ENCODE measurements at places on chromosomes 5 and 9.

- DNase-seq: no peak
These were observed at the start of gene PCDHB3 for GRCh38 chr5:141100243-141100805. Gene PCDHB3 (plus strand): TSS chr5:141100473. CDS start chr5:141100650, 177 bp downstream.

DNA sequence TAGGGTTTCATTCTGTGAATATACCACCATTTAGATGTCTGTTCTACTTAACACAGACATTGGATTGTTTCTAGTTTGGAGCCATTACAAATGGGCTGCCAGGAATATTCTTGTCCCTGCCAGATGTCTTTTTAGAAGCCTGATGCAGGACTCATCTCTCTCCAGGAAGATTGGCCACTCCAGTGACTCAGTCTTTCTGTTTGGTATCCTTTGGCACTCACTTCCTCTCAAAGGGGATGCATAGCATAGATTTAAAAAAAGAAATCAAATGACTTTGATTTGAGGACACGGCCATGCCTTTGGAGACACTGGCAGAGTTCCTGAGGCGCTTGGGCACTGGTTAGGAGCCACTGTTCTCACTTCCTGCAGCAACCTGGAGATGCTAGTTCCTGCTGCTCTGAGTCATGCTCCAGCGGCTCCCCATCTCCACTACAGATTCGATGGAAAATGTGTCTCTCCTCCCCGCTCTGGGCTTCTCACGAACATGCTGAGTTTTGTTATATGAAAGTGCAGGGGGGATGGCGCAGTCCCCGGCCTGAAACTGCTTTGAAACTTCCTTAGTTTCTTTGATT lies 3.5 kb upstream of the ZNF366 start:
- no peak for DNase-seq

DNA sequence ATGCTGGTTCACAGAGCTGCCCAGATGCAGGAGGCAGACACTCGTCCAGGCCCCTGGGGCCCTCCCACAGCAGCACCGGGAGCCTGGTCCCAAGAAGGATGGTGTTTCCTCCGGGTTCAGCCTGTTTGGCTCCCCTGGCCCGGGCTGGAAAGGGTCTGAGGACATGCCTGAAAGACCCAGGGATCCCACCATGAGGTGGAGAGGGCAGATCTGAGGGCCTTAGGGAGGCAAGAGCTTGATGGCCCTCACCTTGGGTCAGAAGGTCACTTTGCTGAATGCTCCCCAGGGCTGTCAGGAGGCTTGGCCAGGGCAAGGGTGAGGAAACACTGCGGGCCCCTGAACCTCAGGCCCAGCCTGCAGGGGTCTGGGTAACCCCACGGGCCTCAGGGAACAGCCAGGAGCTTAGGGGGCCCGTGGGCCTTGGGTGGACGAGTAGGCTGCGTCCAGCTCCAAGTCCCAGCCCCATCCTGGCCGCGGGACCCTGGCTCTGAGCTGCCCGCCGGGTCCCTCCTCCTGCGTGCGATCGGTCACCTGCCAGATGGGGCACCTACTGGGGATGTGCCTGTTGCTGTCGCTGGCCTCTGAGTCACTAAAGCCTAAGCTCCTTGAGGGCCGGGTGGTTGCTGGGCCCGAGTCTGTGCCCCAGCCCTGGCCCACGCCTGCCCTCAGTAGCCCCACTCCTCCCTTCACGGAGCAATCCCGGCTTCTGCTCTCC lies 106.2 kb downstream of the ZNF354C start:
- no peak for DNase-seq

DNA sequence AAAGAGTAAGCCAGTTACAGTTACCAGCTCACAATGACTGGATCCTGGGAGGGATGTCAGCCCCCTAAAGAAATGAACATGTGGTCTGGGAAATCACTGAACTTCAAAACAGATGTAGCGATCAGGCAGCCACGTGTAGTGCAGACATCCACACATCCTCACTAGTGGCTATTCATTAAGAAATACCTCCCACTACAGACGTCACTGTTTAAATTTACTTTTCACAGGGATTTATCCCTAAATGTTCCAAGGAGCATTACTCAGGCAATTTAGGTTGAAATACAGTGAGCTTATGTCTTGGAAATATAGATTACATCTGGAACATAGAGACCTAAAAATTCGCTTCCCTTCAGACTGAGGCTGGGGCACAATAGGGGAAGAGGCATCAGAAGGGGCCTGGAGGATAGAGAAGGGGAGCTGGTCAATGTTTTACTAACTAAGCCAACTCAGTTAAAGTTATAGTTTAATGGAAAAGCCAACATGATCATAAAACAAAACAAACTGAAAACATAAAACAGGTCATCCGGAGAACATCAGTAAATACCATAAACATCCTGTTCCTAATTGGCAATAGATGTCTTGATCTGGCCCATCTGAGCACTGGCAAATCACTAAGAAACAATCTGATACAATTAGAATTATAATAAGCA lies 92.3 kb downstream of the FANCC start:
- DNase-seq: no peak

- no peak for DNase-seq
These were observed 108.5 kb upstream of the MAP1B start for GRCh38 chr5:71998746-71999145.

DNA sequence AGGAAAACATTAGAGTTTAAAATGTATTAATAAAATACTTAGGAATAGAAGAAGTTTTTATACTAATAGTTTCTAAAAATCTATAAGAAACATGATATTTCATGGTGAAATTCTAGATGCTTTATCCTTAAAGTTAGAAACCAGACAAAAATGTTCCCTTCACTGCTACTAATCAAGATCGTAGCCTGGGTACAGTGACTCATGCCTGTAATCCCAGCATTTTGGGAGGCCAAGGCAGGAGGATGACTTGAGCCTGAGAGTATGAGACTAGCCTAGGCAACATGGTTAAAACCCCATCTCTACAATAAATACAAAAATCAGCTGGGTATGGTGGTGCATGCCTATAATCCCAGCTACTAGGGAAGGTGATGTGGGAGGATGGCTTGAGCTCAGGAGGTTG lies 30.4 kb upstream of the KLF9 start:
- no peak for DNase-seq

DNA sequence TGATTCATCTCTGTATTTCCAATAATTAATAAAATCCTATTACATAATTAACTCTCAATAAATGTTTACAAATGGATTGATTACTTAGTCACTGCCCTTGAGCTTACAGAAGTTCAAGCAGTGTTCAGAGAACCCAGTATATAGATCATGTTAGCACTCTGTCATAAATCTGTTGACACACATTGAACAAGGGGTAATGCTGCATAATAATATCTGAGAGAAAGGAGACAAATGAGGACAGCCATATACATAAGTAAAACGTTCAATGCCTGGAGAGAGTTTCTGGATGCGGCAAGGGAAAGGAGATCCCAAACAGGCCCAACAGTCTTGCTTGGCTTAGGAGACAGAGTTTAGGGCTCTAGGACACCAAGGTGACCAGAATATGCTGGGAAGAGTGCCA lies 270.2 kb downstream of the FBXL17 start:
- DNase-seq: no peak

GRCh38 chr5:4735261-4735660 lies 404.9 kb upstream of the ADAMTS16 start:
- DNase-seq: no peak

GRCh38 chr5:58330781-58331180 lies 129.1 kb downstream of the PLK2 start:
- DNase-seq: no peak

GRCh38 chr5:135511761-135512575 lies 23.8 kb downstream of the NEUROG1 start:
- DNase-seq: no peak

DNA sequence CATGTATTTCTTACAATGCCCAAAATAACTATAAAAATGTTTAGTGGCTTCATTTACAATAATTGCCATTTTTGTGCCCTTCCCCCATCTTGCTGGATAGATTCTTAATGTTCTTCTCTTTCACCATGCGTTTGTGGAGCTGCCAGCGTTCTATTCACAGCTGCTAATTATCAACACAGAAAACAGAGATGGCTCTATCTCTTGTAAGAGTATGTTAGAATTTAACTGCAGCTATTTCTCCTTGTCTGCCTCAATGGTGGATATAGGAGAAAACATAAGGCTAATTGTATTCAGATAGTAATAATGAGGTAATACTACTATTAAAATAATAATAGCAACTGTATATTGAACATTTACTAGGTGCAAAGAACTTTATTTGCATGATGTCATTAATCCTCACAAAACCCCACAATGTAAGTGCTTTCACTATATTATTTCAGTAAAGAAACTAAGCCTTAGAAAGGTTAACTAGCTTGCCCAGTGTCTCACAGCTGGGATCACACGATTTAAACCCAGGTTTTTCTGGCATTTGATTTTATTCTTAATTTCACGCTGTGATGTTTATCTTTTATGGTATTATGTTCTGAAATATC lies 50.1 kb downstream of the JAKMIP2 start:
- DNase-seq: no peak

- no peak for DNase-seq
These were observed 90.4 kb upstream of the IL6ST start for GRCh38 chr5:56085193-56085592.

DNA sequence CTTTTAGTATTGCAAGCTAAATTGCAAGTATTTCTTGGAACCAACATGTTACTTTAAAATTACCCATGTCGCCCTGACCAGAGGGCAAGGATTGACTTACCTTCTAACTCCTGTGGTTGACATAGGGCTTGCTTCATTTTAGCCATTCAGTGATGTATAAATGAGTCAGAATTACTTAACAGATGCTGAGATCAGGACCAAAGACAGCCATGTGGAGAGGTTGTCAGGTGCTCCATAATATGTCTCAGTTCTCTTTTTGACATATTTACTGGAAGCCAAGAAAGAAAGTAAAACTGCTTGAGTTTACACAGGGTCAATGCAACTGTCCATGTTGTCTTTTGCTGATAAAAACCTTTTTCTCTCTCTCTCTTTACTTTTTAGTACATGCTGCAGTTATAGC lies 33.2 kb downstream of the F2RL2 start:
- no peak for DNase-seq

DNA sequence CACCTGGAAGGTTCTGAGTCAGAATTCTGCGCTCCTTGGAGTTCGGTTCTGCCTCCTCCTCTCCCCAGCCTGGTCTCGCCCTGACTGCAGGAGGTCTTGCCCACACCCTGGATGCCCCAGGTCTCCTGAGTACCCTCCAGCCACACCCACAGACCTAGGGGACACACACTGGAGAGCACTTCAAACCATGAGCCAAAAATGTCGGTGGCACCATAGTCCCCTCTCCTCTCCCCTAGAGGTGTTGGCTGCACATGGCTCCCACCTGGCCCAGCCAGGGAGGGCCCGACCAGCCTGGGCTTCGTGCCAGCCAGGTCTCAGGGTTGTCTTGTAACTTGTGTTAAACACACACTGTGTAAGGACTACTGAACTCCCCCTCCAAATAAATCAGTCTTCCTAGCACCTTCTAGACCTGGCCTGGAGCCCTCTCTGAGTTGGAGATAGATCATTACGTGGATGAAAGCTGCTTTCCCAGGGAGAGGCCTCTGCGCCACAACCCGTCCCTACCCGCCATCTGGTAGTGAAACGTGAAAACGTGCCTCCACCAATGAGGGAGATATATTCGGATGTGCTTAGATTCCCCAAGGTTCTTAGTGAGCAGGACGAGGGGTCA lies 49.9 kb upstream of the CTSL start:
- DNase-seq: no peak

DNA sequence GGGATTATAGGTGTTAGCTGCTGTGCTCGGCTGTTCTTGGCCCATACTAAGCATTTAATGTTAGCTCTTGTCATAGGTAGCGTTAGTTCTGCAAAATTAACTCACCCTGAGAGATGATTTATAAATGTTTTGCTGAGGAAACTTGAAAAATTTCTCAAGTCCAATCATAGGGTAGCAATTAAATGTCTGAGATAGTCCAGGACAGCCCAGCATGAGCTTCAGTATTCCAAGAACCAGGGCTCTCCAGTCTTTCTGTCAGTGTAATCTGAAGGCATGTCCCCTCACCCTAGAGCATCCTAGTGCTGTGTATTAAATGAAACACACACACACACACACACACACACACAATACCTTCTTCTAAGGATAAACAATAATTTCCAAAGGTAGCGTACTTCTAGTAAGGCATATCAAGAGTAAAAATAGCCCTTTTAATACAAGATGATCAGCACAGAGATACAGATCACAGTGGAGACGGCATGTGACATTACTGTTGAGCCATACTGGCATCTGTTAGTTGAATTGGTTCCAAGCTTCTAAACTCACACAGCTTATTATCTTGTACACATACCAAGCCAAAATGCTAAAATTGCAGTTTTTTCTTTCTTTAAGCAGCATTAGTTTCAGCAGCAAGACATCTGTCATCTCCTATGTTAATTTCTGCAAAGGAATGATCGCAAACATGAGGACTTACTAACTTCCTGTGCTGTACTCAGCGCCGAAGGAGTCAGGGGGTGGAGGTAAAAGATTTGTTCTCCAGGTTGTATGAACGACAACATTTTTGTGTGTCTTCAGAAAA lies 46.3 kb upstream of the JMY start:
- DNase-seq: no peak

- DNase-seq: no peak
These were observed 133.6 kb upstream of the CDKN2B start for GRCh38 chr9:22142671-22143070.

GRCh38 chr5:36637101-36637500 lies 30.7 kb downstream of the SLC1A3 start:
- no peak for DNase-seq

- DNase-seq: no peak
These were observed 1709.0 kb upstream of the WWC1 start for GRCh38 chr5:166582416-166582815.

DNA sequence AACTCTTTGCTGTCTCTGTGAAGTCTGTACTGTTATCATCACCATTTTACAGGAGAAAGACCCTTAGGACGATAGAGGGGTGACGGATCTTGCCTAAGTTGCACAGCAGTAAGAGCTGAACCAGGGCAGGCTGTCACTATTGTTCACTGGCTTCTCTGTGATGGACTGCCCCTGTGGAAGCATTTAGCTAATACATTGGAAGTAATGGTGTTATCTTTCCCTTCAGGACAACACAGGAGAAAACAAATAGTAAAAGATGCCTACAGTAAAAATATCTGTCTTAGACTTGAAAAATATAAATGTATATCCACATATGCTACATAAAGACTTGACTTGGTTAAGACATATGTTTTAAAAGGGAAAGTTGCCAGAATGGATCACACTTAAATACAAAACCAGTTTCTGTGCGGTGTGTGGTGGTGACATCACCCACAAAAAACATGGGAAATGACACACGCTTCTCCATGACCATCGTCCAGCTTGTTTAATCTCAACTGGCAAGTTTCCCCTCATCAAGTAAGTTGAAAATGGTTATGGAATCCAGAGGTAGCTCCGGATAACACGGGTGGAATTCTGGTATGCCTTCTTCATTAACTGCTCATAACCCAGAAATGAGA lies 351.8 kb downstream of the EBF1 start:
- no peak for DNase-seq

DNA sequence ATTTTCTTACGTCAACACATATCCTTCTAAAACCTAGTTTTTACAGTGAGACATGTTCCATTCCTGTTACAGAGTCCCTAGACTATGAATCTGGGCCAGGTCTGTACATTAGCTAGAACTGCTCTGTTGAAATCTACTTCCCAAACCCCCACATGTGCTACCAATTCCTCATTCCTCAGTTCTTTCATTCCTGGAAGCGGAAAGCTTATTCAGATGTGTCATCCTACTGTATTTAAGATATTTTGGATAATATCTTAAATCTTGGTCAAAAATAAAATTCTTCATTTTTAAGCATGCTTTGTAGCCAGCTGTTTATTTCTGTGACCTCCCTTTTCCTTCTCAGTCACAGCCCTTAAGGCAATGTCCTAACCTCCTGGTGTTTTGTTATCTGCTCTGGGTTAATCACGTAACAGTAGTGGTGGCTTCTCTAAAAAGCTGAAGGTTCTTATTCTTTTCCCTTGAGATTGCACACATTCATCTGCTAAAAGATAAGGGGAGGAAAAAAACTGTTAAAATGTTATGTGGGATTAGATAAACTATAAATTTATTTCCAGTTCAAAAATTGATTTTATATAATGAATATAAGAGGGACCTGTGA lies 35.6 kb downstream of the GLRX start:
- no peak for DNase-seq

Measured in stimulated activated CD8-positive, alpha-beta memory T cell treated with anti-CD3 and anti-CD28 coated beads, Interleukin-7, amount 100 ng/mL, for 1 hour (primary cell).